ENCODE measurements at places on chromosomes 3 and 15. TPM values are rescaled to one million over a fixed set of nuclear protein-coding genes. Genes with fewer than 3 reads are reported as not detected.

Gene CACNA2D2
- 4.5 TPM for total RNA-seq

Gene RARB
- total RNA-seq, result 9.4 TPM

Gene MTFMT
- 20.0 TPM for total RNA-seq

Gene SERPINI2
- not detected for total RNA-seq

Gene ARHGEF3
- total RNA-seq, result 29.6 TPM

Gene CA12
- not detected for total RNA-seq

Gene CLN6
- 18.7 TPM for total RNA-seq

Gene ADGRG7
- not detected for total RNA-seq

Gene SMCO1
- total RNA-seq, result not detected

Gene GOLGA8S
- total RNA-seq, result 0.65 TPM

Gene HYAL3
- 1.6 TPM for total RNA-seq

Gene ITIH3
- total RNA-seq, result 1.0 TPM

Gene ABHD17C
- 3.1 TPM for total RNA-seq

Gene HESX1
- total RNA-seq, result 0.23 TPM

Gene ANKRD34C
- total RNA-seq, result not detected

Gene PPARG
- 32.4 TPM for total RNA-seq

Gene MYLK
- 471 TPM for total RNA-seq

Gene AGTR1
- 2.7 TPM for total RNA-seq

Gene APBA2
- 2.6 TPM for total RNA-seq

Gene MRPS25
- total RNA-seq, result 22.5 TPM

Gene SLC22A13
- total RNA-seq, result 0.46 TPM

Gene NTRK3
- 3.2 TPM for total RNA-seq

Gene C3orf70
- total RNA-seq, result 17.7 TPM

Gene FOXB1
- total RNA-seq, result not detected

Gene SETMAR
- total RNA-seq, result 28.6 TPM

Gene PLXND1
- total RNA-seq, result 21.6 TPM

Gene WDR93
- total RNA-seq, result 0.48 TPM

Gene GLCE
- total RNA-seq, result 16.7 TPM

Gene MUC13
- not detected for total RNA-seq

Gene RNF13
- total RNA-seq, result 49.4 TPM

Gene PRR20G
- total RNA-seq, result not detected
